ENCODE measurements at places on chromosomes 6 and 20. TPM values are rescaled to one million over a fixed set of nuclear protein-coding genes. Genes with fewer than 3 reads are reported as not detected.
A peak's percentile ranks its signal among the peaks of the same experiment; 100 is the strongest.

GRCh38 chr20:31851240-31851955 lies 6.0 kb upstream of the FOXS1 start:
- no peak overlapping the region for H3K4me3 ChIP-seq
- no peak for DNase-seq
- no peaks in the 10 kb centered on the region for H3K4me1 ChIP-seq
- no peaks in the 10 kb centered on the region for H3K36me3 ChIP-seq
- H3K27ac ChIP-seq, result no peak overlapping the region

DNA sequence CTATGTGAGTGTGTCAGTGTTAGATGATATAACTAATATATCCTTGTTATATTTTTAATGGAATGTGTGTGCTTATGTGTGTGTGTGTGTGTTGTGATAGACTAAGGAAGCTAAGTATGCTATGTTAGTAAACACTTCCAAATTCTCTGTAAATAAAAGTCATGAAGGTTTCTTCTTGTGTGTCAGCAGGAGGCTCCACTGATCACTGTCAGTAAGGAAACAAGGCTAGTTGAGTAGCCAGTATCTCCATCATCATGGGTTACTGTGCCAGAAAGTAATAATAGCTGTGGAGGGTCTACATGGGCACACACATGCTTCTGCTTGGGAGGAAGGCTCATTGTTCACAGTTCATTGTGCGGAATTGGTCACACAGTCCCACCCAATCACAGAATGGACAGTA lies 302.8 kb upstream of the RNF217 start:
- no peak overlapping the region for H3K4me3 ChIP-seq
- H3K36me3 ChIP-seq, result no peaks in the 10 kb centered on the region
- no peak overlapping the region for H3K27ac ChIP-seq

GRCh38 chr20:32189691-32190615 lies 17.6 kb downstream of the PLAGL2 start:
- no peaks in the 10 kb centered on the region for H3K4me1 ChIP-seq
- peak; percentile 71 for DNase-seq
- no peaks in the 10 kb centered on the region for H3K27me3 ChIP-seq
- H3K4me3 ChIP-seq, result peak overlapping the region; percentile 74
- H3K36me3 ChIP-seq, result no peaks in the 10 kb centered on the region
- H3K27ac ChIP-seq, result peak overlapping the region; percentile 25

GRCh38 chr20:42026599-42026998 lies 408.4 kb upstream of the CHD6 start:
- H3K36me3 ChIP-seq, result no peaks in the 10 kb centered on the region
- no peaks in the 10 kb centered on the region for H3K4me1 ChIP-seq
- H3K27ac ChIP-seq, result no peak overlapping the region
- no peak for DNase-seq
- no peak overlapping the region for H3K4me3 ChIP-seq

GRCh38 chr20:47337413-47337812 lies 19.1 kb downstream of the ZMYND8 start:
- H3K27me3 ChIP-seq, result no peaks in the 10 kb centered on the region
- no peak for DNase-seq
- peaks cover 4% of the 10 kb centered on the region for H3K4me1 ChIP-seq
- H3K36me3 ChIP-seq, result no peaks in the 10 kb centered on the region
- no peak overlapping the region for H3K27ac ChIP-seq

- H3K4me1 ChIP-seq, result no peaks in the 10 kb centered on the region
- no peaks in the 10 kb centered on the region for H3K27me3 ChIP-seq
- H3K36me3 ChIP-seq, result no peaks in the 10 kb centered on the region
- H3K4me3 ChIP-seq, result no peak overlapping the region
- no peak for DNase-seq
Observed at GRCh38 chr20:53691060-53691810, 97.6 kb upstream of the ZNF217 start.

GRCh38 chr20:63941282-63942081 lies 14.7 kb downstream of the UCKL1 start:
- H3K4me1 ChIP-seq, result no peaks in the 10 kb centered on the region
- DNase-seq, result peak; percentile 82
- H3K27ac ChIP-seq, result no peak overlapping the region
- H3K36me3 ChIP-seq, result no peaks in the 10 kb centered on the region
- no peak overlapping the region for H3K4me3 ChIP-seq

DNA sequence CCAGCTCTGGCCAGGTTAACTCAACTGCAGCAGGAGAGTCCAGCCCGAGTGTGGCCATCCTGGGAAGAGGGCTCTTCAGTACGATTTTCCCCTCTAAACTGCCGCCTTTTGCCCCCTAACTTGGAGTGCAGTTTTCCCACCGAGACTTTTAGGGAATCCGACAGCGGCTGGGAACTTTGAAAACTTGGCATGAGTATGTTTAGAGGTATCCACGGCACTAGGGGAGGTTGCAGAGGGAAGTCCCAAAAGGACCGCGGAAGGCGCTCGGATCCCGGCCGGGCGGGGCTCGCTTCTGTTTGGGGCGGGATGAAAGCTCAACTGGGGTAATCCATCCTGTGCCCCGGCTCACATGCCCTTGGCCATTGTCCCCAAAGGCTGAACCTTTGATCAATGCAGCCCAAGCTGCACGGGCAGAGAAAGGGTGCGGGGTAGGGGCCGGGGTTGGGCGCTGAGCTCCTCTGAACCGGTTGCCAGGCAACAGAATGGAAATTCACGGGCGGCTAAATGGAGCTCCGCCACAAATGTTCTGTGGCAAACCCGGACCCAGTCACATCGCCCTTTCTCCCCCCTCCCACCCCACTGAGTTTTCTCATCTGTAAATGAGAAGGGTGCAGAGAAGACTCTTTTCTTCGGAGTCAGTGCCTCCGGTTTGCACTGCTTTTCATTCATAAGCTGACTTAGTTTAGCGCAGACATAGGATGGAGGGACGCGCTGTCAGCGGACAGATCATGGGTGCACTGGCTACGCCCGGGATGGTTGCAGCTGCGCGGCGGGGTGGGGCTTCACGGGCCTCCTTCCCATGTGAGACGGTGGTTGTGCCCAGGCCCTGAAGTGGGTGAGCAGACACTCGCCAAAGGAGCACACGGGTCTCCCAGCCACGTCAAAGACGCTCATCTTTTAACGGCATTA lies 2.3 kb downstream of the BMP6 start:
- H3K4me3 ChIP-seq, result peak overlapping the region; percentile 22
- H3K4me1 ChIP-seq, result no peaks in the 10 kb centered on the region
- H3K27ac ChIP-seq, result no peak overlapping the region
- no peaks in the 10 kb centered on the region for H3K36me3 ChIP-seq

GRCh38 chr6:83905648-83906047 lies 46.2 kb downstream of the CYB5R4 start:
- H3K36me3 ChIP-seq, result no peaks in the 10 kb centered on the region
- no peak overlapping the region for H3K27ac ChIP-seq
- H3K4me1 ChIP-seq, result no peaks in the 10 kb centered on the region
- H3K27me3 ChIP-seq, result no peaks in the 10 kb centered on the region
- DNase-seq, result no peak
- H3K4me3 ChIP-seq, result no peak overlapping the region

- DNase-seq, result no peak
- no peak overlapping the region for H3K27ac ChIP-seq
- no peaks in the 10 kb centered on the region for H3K27me3 ChIP-seq
- H3K4me3 ChIP-seq, result no peak overlapping the region
Observed at GRCh38 chr6:68256391-68256790, 378.7 kb upstream of the ADGRB3 start.

DNA sequence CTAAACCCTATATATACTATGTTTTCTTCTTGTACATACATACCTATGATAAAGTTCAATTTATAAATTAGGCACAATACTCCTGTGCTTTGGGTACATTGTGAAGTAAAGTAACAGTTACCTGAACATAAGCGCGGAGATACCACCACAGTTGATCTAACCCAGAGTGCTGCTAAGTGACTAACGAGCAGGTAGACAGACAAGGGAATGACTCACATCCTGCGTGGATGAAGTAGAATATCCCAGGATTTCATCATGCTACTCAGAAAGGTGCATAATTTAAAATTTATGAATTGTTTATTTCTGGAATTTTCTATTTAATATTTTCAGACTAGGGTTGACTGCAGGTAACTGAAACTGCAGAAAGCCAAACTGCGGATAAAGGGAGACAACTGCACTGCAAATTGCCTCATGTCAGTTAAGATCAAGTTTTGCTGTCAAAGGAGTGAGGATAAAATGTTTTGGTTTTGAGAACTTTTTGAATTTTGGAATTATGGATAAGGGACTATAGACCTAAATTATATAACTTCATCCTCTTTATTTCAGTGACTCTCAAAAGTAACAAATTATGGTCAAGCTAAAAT lies 14.4 kb downstream of the MKKS start:
- DNase-seq, result no peak
- H3K27me3 ChIP-seq, result no peaks in the 10 kb centered on the region
- H3K4me1 ChIP-seq, result peaks cover 3% of the 10 kb centered on the region
- H3K4me3 ChIP-seq, result no peak overlapping the region

DNA sequence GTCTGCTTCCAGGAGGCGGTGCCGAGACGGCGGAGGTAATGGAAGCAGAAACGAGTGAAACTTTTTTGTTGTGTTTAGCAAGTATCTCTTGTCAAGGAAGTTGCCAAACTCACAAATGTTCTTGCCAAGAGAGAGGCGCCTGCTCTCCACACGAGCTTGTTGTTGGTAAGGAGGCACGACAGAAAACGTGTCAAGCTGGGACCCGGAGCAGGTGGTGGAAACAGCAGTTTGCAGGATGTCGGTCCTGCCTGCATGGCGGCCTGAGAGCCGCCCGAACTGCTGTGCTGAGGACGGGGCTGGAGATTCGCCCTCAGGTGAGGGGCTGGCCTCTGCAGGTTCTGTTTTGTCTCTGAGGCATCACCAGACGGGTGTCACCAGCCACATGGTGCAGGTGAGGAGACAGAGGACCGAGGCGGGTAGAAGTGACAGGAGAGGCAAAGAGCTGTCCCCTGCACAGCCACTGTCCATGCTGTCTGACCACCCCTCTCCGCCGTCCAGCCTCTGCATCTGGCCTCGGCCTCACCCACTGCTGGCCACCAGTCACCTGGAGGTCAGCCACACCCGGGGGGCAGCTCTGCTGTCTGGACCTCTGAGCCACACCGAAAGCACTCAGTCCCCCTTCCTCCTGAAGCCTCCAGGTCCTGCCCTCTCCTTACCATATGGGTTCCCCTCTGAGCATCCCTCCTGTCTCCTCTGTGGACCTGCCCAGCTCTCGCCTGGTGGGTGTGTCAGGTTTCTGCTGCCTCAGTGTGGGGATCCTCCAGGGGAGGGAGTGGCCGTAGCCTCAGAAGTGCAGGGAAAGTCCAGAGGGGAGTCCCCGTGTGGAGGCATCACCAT lies 261.5 kb downstream of the TAF4 start:
- H3K4me1 ChIP-seq, result no peaks in the 10 kb centered on the region
- H3K27me3 ChIP-seq, result no peaks in the 10 kb centered on the region
- no peak overlapping the region for H3K27ac ChIP-seq
- no peak for DNase-seq
- H3K36me3 ChIP-seq, result no peaks in the 10 kb centered on the region
- H3K4me3 ChIP-seq, result no peak overlapping the region

DNA sequence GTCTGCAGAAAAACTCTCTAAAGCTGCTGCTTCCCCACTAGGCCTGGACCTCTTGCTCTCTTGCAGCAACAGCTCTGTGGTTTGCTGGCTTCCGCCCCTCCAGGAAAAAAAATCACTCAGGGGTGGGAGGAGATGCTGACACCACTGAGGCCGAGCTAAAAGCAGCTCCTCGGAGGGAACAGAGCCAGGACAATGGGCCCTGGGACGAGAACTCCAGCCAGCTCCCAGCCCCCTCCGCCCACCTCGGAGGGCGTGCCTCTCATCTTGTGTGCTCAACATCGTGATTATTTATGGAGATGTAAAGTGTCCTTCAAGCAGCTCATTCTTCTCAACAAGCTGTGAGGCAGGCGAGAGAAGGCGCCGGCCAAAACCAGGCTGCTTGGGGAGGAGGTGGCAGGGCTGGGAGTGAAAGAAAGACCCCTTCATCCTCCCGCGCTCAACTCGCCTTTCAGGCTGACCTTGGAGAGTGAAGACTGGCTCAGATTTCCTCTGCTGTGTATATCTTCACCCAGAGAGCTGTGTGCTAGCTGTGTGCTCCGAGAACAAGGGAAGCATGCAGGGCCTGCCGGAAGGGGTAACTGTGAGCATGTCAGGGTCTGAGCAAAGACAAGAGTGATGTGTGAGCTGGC lies 53.5 kb upstream of the LRFN2 start:
- no peak overlapping the region for H3K4me3 ChIP-seq
- no peaks in the 10 kb centered on the region for H3K27me3 ChIP-seq
- no peaks in the 10 kb centered on the region for H3K36me3 ChIP-seq

- H3K36me3 ChIP-seq, result no peaks in the 10 kb centered on the region
- no peaks in the 10 kb centered on the region for H3K4me1 ChIP-seq
- no peak overlapping the region for H3K27ac ChIP-seq
- no peak for DNase-seq
Observed at GRCh38 chr20:13396022-13396421, 174.9 kb downstream of the ISM1 start.

DNA sequence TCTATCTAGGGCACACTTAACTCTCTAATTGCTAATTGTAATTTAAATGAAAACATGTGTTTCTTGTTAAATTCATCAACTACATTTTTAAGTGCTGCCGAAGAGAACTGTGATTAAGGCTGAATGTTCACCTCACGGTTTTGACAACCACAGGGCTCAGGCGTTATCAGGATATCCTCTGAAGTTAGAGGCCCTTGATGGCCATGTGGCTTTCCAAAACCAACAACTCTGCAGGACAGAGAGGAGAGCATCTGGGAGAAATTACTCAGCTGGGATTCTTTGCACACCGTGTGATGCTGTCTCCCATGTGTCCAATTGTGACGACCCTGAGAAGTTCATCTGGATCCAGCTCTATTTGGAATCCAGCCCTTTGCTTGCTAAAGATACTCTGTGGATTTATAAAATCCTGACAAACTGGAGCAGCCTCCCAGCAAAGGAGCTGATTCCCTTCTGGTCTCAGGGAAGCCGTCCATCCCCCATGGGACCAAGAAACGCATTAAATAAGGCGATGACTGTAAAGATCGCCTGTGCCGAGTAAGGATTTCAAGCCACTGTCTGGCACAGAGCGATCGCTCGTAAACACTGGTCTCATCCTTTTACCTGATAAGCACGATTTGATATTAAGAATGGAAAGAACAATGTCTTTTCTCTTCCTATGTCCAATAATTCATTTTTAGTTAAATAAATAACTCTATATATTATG lies 401.1 kb downstream of the CD83 start:
- no peak overlapping the region for H3K4me3 ChIP-seq
- no peaks in the 10 kb centered on the region for H3K36me3 ChIP-seq
- DNase-seq, result no peak
- H3K27ac ChIP-seq, result no peak overlapping the region

GRCh38 chr20:34069341-34070078 lies 42.5 kb downstream of the EIF2S2 start:
- H3K27me3 ChIP-seq, result no peaks in the 10 kb centered on the region
- peak; percentile 62 for DNase-seq

Gene GNRH2
- total RNA-seq, result 0.49 TPM

Gene TGM3
- not detected for total RNA-seq

Gene MLIP
- total RNA-seq, result 2.2 TPM

Gene ZSCAN23
- 2.9 TPM for total RNA-seq

Gene OSER1
- total RNA-seq, result 34.2 TPM

Gene TSBP1
- total RNA-seq, result not detected

Gene SSTR4
- total RNA-seq, result not detected

Gene EYS
- total RNA-seq, result not detected

Gene CLVS2
- 0.03 TPM for total RNA-seq

Gene BMP2
- 3.5 TPM for total RNA-seq

Measured in aorta (tissue), 5 donors.